ENCODE measurements at places on chromosomes 11 and 22. TPM values are rescaled to one million over a fixed set of nuclear protein-coding genes. Genes with fewer than 3 reads are reported as not detected.

Gene PTPRCAP
- 0.86 TPM for polyA plus RNA-seq

Gene PRODH
- 24.0 TPM for polyA plus RNA-seq

Gene ZBTB16
- polyA plus RNA-seq, result 1.9 TPM

Gene FGF4
- polyA plus RNA-seq, result not detected

Gene SCT
- 1.4 TPM for polyA plus RNA-seq

Gene FERMT3
- polyA plus RNA-seq, result 4.8 TPM

Gene PIWIL4
- polyA plus RNA-seq, result 5.0 TPM

Gene SHANK2
- polyA plus RNA-seq, result 26.8 TPM

Gene CCDC73
- polyA plus RNA-seq, result 0.19 TPM

Gene GRAP2
- polyA plus RNA-seq, result 0.74 TPM

Gene CRY2
- 31.0 TPM for polyA plus RNA-seq

Gene NXPE2
- polyA plus RNA-seq, result 0.37 TPM

Gene APBB1
- 52.4 TPM for polyA plus RNA-seq

Gene FAR1
- 68.0 TPM for polyA plus RNA-seq

Gene DDI1
- not detected for polyA plus RNA-seq

Gene ADM
- 11.8 TPM for polyA plus RNA-seq

All from left renal pelvis (tissue), 4 donors.